Stimulated activated naive CD4-positive, alpha-beta T cell treated with Interleukin-2 at 50 U/mL for 16 hours (primary cell): ENCODE measurements at places on chromosomes 4 and X.

- DNase-seq: no peak
Measured at GRCh38 chr4:121041307-121042090, 30.8 kb downstream of the NDNF start.

DNA sequence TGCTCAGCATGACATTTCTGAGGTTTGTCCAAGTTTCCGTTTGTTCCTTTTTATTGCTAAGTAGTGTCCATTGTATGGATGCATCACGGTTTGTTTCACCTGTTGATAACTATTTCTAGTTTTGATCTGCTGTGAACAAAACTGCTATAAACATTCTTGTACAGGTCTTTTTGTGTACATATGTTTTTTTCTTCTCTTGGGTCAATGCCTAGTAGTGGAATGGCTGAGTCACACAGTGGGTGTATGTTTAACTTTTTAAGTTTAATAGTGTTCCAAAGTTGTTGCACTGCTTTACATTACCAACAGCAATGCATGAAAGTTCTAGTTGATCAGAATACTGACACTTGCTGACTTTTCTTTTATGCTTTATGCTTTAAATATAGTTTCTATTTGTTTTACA lies 76.7 kb downstream of the MAOB start:
- DNase-seq: no peak

GRCh38 chr4:103853627-103854026 lies 133.8 kb upstream of the TACR3 start:
- DNase-seq: no peak

- no peak for DNase-seq
Measured at GRCh38 chr4:1592068-1592708, 91.9 kb downstream of the FAM53A start.

DNA sequence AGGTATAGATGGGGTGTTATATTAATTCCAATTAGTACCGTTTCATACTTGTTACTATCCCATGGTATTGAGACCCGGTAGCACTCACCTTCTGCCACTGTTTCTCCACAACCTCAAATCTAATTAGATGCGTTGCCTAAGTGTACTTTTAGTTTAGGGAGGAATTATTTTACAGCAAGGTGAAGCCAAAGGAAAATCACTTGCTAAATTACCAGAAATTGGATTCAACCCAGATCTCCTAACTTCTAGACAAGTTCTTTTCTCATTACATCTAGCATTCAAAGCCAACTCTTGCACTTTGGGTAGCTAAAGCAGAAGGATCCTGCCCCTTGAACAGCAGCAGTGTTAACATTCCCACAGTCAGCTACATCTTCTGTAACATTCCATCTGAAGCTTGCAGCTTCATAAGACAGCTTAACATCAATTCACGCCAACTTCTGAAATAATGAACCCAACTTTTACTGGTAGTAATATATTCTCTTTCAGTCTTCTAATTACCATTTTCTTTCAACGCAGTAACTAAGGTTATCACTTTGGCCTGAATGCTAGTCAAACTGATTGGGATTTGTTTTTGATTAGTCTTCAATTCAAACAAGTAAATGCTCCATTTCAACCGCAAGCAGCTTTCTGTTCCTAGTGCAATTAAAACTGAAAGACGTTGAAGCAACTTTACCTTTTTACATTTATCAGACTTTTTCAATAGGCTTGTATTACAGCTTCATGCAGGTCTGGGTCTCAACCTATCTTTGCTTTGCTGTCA lies 934 bp upstream of the SEC31A start:
- DNase-seq: no peak

DNA sequence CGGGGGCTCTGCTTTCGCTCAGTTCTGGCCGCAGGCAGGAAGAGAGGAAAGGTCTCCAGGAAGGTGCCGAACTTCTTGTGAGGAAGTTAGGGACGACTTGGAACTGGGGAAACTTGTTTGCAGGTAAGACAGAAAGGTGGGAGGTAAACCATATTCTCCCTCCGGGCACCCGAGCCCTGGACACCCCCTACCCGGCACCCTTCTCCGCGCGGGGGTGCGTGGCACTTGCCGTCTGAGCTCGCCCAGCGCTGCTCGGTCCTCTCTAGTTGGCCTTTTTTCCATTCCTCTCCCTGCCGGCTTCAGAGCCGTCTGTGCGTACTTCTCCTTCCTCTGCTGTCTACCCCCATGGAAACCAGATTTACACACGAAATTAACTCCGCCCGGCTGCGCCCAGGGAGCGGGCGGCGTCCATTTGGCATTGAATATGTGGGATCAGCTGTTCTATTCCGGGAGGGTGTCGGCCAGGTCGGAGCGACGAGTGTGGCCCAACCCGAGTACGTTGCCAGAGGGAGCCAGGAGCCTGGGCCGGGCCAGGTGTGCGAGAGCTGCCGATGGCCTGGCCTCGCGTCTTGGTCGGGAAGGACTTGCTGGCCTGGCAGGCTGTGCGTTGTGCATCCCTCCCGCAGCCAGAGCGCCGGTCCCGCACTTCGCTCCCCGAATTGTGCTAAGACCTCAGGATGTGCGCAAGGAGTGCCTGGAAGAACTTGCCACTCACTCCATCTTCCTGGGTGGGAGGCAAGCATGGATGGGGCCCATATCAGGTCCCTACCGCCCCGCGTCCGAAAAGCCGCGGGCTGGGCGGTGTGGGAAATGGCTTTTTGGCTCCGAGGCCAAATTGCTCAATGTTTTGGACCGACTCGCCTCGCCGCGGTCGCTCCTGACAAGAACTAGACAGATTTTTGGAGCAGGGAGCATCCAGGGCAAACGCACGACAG lies 1.7 kb downstream of the PDGFRA start:
- DNase-seq: no peak

DNA sequence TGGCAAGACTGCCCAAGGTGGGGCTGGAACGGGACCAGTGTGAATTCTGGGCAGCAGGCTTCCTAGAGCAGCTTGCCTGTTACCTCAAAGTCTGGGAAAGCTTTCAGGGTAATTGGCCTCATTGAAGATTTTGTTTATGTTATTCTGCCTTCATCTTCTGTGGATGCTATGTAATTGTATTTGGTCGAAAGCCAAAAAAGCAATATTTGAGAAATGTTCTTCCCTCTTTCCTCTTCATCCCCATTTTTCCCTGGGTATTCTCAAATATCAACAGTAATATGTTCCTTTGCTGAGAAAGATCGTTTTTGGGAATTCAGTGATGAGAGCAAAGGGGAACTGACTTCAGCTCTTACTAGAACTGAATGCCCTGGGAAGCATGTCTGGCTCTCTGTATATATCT lies 12.9 kb downstream of the TMEM131L start:
- no peak for DNase-seq

GRCh38 chrX:49919617-49920016 lies 2.8 kb upstream of the CLCN5 start:
- peak; percentile 1 for DNase-seq
